ENCODE measurements at places on chromosomes 6 and 20.

DNA sequence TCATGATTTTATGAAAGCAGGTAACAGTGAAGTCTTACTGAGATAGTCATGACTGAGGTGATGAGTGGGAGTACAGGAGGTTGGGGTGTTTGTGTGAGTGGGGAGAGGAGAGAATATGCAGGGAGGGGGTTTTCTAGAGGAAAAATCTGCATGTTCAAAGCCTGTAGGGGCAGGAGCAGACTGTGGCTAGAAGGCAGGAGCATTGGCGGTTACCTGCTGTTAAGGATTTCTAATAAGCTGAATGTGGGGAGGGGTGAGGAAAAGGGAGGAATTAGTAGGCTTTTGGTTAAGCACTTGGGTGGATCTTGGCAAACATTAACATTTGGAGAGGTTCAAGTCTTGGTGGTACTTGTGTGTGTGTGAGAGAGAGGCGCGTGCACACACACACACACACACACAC is 70.8 kb downstream of the EYA4 start:
- DNase-seq: no peak

DNA sequence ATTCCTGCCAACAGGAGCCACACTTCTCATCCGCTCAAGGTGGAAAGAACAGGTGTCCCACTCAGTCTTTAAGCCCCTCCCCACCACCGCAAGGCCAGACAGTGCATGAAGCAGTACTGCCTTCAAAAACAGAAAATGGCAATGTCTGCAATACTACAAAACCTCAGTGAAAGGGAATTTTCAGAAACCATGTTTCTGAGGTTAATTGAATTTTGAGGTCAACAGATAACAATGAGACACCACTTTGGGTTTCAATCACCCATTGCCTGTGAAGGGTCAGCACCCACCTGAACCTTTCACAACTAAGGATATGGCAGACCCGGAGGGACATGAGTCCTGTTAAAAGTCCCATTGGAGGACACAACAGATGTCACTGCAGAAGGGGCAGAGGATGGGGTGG is 13.0 kb downstream of the ZC3H12D start:
- no peak for DNase-seq

DNA sequence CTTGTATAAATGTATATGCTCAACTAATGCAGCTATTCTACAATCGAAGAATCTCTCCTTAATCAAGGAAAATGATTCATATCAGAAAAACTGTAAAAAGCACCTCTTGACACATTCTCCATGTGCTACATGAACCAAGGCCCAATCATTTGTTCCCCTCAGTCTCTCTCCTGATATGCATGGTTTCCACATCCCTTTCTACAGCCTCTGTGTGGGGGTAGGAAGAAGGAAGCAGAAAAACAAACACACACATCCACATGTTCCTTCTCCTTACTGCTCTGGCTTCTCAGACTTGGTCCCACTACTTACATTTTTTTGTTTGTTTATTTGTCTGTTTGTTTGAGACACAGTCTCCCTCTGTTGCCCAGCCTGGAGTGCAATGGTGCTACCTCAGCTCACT is 510.5 kb downstream of the PRKN start:
- no peak for DNase-seq

GRCh38 chr6:133070410-133071043 is 170.6 kb upstream of the EYA4 start:
- DNase-seq: no peak

- DNase-seq: no peak
Observed at GRCh38 chr20:57391439-57392301, 474 bp downstream of the RBM38 start.

GRCh38 chr20:3237958-3238615 is 903 bp downstream of the SLC4A11 start:
- no peak for DNase-seq

GRCh38 chr6:33640361-33640760 is 19.2 kb downstream of the ITPR3 start:
- no peak for DNase-seq

DNA sequence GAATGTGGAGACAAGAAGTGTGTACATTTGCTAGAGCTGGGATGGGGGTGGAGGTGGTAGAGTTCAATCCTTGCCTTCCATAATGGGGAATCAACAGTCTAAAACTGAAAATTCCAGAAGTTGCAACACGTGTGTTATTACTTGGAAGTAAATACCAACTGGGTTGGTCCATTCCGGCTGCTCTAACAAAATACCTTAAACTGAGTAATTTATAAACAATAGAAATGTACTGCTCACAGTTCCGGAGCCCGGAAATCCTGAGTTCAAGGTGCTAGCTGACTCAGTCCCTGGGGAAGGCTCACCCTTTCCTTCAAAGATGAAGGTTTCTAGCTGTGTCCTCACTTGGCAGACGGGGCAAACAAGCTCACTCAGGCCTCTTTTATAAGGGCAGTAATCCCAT is 59.0 kb downstream of the RIN2 start:
- no peak for DNase-seq

GRCh38 chr20:17643531-17644188 is 38.4 kb downstream of the RRBP1 start:
- no peak for DNase-seq

DNA sequence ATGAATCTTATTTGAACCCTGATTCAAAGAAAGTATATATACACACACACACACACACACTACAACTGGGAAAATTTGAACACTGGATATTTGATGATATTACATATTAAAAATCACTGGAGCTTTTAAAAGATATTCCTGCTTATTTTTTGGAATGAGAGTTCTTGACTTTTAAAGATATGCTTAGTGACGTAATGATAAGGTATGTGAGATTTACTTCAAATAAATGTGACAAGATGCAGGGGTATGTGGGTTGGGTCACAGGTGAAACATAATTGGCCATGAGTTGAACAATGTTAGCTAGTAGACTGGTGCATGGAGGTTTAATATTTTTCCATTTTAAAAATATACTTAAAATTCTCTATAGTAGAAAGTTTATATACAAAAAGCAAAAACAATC is 258.6 kb downstream of the CBLN4 start:
- no peak for DNase-seq

DNA sequence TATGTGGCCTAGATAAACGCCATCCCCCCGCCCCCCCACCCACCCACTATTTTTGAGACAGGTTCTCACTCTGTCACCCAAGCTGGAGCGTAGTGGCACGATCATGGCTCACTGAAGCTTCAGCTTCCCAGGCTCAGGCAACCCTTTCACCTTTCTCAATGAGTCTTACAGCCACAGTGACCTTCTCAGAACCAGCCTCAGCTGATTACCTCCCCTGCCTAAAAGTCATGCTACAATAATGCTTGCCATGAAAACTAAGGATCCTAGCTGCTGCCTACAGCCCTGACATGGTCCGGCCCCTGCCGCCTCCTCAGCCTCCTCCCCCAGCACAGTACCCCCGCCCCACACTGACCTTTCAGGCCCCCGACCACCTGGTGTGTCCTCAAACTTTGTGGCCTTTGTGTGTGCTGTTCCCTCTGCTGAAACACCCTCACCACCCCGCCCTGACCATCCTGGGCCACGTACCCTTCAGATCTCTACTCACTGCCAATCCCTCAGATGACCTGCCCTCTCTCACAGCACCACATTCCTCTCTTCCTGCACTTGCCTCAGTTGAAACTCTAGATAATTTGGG is 31.3 kb downstream of the PNPLA1 start:
- DNase-seq: no peak

DNA sequence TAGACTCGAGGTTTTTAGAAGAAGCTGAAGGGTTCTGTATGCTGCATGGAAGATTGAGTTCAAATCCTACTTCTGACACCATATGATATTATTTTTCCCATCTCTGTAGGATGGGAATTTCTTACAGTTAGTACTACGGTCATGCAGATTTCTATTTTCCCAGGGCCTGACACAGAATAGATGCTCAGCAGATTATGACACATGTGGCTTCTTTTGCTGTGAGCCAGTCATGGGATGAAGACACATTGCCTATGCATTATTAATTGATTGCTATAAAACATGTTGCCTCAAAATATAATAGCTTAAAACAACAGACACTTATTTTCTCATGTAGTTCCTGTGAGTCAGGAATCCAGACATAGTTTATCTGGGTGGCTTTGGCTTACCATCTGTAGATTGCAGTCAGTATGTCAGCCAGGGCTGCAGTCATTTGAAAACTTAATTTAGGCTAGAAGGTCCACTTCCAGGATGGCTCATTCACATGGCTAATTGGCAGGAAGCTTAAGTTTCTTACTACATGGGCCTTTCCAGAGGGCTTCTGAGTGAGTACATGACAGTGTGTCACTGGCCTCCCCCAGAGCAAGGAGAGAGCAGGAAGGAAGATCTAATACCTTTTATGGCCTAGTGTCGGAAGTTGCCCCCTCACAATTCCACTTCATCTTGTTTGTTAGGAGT is 29.5 kb downstream of the TOP1 start:
- DNase-seq: no peak

DNA sequence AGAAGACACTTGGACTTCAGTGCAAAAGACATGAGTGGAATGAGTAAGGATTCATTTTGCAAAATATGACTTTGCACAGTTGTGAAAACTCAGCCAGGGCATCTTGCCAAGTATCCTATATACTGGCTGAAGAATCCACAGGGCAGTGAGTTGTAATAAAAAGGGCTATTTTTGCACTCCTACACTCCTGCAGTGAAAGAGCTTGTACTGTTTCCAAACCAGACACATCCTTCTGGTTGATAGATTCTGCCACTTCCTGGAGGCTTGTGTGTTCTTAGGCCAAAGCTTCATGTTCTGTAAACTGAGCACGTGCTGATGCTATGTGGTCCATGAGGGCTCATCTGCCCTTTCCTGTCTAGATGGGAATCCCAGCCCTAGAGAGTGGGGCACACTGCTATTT is 34.9 kb downstream of the GMPR start:
- no peak for DNase-seq

DNA sequence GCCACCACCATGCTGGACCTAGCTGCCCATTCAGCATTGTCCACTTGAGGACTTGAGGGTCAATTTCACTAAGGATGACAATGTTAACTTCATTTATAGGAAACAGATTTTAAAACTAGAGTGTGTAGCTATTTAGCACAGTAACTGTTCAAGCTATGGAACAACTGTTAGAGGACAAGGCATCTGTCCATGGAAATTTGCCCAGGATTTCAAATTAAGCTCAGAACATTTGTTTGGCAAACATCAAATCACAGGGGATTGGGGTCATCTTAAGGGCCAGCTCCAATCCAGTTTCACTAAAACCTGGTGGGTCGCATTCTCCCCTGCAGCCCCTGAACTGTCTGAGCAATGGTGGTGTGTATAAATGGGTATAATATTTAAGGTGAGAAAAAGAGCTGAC is 35.1 kb downstream of the PM20D2 start:
- no peak for DNase-seq

GRCh38 chr6:25254671-25255070 is 24.5 kb upstream of the CARMIL1 start:
- DNase-seq: no peak

DNA sequence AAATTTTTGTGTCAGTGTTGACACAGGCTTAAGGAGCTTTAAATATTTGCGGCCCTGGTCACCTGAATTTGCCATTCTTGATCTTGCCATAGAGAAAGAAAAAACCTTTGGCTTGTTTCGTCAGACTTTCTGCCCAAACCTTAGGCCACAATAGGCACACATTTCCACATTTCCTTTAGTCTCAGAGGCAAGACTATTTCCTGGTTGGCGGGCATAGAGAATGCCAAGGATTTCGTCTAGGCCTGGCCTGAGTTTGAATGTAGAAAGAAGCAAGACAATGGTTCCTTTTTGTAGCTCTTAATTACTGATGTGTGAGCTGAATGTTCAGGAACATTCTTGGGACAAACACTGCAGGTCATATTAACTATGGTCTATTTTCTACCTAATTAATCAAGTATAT is 108.1 kb downstream of the TRMT11 start:
- DNase-seq: no peak

DNA sequence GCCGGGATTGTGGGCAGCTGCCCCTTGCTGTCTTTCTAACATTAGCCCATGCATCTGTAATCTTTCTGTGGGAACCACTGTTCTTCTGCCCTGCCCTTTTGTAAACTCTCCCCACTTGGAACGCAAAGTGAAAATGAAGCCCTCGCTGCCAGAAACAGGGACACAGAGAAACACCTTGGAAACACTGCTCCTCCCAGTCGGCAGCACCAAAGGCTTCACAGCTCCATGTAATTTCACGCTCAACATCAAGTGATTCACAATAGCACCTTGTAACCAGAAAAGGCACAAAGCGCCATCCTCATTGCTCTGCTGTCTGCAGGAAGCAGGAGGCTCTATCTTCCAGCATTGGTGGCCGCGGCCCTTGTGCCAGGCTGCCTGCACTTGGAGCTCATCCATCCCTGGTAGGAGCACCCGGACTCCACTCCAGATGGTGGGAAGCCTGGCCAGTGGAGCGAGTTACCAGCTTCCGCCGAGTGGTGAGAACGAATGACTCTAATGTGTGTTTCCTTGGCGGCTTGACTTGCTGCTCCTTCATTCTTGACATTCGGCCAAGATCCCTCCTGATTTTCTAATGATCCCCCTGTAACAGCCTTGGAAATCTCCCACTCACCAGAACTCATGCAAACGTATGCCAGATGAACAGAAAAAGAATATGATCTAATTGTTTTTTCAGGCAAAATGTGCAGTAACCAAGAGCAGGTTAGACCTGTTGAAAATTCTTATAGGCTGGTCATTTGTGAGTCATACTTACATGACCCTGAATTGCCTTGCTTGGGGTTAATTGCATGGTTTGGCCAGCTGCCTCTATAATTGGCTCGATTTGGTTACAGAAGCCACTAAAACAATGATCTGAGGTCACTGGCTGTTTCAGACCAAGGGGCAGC is 169.1 kb upstream of the CDYL start:
- no peak for DNase-seq

- DNase-seq: no peak
Observed at GRCh38 chr6:56552187-56553130, 90.2 kb downstream of the DST start.

- no peak for DNase-seq
Observed at GRCh38 chr20:44532981-44533331, 11.1 kb upstream of the SERINC3 start.

Data from cortex of kidney (tissue), 1 donor.